ENCODE measurements at places on chromosomes 1 and 21.

GRCh38 chr1:13703128-13703513, 3.1 kb downstream of the PRDM2 start:
- DNase-seq, result no peak

DNA sequence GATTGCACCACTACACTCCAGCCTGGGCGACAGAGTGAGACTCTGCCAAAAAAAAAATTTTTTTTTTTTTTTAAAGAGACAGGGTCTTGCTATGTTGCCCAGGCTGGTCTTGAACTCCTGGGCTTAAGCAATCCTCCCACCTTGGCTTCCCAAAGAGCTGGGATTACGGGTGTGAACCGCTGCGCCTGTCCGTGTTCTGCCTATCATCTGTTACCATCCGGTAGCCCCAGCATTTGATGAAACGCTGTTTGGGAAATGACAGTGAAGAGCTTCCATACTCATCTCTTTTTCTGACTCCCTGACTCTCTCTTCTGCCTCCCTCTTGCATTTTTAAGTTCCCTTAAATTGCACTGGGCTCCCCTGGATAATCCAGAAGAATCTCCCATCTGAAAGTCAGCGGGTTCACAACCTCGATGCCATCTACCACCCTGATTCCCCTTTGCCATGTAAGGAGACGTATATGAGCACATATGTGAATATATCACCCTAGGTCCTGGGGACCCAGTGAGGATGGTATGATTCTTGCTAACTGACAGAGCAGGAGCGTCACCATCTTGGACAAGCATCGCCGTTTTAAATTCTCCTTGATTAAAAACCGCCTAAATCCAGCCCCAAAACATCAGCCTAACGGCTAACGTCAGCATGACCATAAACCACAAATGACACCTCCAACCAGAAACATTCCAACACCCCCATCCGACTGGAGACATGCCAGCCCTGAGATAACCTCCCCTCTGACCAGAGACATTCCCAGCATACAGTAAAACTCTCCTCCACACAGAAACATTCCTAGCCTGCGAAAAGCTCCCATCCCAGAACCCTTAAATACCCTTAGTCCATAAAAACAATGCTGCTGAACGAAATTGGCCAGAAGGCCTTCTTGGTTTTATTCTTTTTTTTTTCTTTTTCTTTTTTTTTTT, 12.4 kb downstream of the TNFRSF8 start:
- DNase-seq, result no peak

- no peak for DNase-seq
These were observed 17.4 kb downstream of the KCNA10 start for GRCh38 chr1:110501488-110502132.

GRCh38 chr1:224219612-224220059, 36.6 kb downstream of the DEGS1 start:
- no peak for DNase-seq

GRCh38 chr1:230127105-230128054, 60.3 kb downstream of the GALNT2 start:
- no peak for DNase-seq

GRCh38 chr1:204420039-204421004, 8.7 kb upstream of the PPP1R15B start:
- DNase-seq, result no peak

DNA sequence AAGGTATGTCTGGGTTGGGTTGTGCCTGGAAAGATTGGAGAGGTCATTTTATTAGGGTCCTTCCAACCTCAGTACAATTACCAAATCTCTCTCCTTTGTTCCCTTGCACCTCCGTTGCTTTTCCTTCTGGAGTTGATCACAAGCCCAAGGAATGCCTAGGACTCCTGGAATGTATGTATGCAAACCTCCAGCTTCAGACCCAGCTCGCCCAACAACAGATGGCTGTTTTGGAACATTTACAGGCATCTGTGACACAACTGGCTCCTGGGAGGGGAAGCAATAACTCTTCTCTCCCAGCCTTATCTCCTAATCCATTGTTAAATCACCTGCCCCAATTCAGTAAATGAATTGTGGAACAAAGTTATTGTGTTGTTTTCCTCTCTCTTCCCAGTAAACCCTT, 8.3 kb downstream of the TSACC start:
- DNase-seq, result no peak

DNA sequence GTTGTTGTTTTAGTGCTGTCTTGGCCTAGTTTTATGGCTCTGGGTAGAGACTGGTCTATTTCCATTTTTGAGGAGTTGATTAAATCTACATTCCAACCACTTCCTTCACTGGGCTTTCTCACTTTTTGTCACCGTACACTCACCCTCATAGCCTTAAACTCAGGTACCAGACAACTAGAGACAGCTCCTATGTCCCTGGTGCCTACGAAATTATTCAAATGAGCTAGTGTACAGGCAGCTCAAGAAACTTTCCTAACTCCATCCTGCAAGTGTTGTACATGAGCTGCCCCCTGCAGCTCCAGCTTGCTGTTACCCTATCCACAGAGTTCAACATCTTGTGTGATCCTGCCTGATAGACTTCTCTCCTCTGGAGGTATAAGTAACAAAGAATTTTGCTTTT, 704.8 kb upstream of the RGS18 start:
- no peak for DNase-seq

GRCh38 chr1:228211531-228212414, 3.9 kb downstream of the OBSCN start:
- no peak for DNase-seq

- no peak for DNase-seq
These were observed 421 bp upstream of the LCE3A start for GRCh38 chr1:152623203-152623844.

Measured in D341Med (cell line).